Liver (tissue), 10 donors: ENCODE measurements at places on chromosomes 1 and 21.

- no peak for DNase-seq
Measured at GRCh38 chr1:20538760-20539551, 13.4 kb upstream of the FAM43B start.

DNA sequence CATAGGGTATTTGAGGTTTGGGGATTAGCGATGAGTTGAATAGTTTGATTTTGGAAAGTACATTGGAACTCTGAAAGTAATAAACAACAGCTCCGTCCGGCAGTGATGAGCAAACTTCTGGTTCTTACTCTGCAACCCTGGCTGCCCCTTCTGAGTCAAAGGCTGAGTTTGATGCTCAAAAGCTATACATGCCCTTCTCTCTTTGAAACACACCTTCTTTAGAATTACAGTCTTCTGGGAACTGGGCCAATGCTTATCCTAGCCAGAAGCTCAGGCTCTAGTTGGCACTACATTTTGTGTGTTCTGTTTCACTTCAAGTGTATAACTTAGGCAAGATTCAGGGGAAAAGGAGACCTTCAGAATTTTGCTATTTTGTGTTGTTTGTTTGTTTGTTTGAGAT is 9.3 kb downstream of the AHCYL1 start:
- no peak for DNase-seq

DNA sequence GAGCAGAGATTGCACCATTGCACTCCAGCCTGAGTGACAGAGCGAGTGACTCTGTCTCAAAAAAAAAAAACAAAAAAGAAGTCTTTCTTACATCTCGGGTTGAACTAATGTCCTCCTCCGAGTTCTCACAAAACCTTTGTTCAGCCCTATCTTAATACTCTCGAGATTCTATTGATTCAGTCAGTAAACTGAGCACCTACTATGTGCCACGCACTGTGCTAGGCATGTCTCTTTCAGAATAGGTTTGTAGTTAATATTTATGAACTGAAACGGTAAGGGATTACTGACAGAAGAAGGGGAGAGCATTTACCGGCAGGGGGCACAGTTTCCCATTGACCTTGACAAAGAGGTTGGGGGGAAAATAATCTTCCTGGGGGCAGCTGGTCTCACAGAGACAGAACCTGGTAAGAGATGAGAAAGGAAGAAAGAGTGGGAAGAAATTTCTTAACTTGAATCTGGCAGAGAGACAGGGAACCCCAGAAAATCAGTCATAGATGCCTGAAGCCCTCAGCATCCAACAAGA is 3.4 kb downstream of the PIAS3 start:
- no peak for DNase-seq

- no peak for DNase-seq
Measured at GRCh38 chr21:37435120-37435519, 68.5 kb downstream of the DYRK1A start.

DNA sequence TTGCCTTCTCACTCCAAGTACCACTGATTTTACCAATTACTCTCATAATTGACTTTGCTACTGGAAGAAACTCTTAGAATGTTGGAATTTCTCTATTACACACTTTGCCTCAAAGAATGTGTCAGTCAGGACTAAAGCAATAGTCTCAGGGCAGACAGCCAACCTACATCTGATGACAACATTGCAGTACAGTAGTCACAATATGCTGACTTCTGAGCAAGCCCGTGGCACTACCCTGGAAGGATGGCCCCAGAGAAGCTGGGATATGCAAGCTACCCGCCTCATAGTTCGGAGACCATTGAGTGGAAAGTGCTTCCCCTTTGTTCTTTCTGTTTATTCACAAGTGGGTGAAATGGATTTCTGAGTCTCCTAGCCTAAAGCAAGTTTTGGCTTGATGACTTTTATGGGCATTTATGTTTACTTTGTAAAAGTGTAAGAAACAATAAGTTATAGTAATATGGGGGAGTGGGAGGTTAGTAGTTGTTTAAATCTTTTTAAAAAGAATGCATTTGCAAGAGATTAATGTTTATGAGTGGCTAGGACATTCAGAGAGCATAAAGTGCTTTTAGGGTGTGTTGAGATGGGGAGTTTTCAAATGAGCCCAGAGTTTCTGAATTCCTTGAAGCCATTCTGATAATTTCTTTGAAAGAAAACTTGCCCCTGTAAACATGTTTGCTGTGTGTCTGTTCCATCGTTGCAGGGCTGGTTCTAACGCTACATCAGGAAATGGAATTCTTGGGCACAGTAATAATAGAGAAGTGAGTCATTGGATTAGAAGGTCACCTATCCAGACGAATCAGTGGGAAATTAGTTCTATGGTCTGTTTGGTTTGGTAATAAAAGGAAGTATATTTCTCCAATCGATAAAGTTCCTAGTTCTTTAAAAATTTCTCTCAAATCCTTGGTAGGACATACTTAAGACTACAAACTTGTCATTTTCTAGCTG is 63.8 kb downstream of the LMO4 start:
- DNase-seq, result no peak

- DNase-seq, result peak; percentile 54
Measured at GRCh38 chr1:233613252-233614172, at the start of gene KCNK1. Gene KCNK1 (plus strand): TSS chr1:233614106. CDS start chr1:233614172, 66 bp downstream.

DNA sequence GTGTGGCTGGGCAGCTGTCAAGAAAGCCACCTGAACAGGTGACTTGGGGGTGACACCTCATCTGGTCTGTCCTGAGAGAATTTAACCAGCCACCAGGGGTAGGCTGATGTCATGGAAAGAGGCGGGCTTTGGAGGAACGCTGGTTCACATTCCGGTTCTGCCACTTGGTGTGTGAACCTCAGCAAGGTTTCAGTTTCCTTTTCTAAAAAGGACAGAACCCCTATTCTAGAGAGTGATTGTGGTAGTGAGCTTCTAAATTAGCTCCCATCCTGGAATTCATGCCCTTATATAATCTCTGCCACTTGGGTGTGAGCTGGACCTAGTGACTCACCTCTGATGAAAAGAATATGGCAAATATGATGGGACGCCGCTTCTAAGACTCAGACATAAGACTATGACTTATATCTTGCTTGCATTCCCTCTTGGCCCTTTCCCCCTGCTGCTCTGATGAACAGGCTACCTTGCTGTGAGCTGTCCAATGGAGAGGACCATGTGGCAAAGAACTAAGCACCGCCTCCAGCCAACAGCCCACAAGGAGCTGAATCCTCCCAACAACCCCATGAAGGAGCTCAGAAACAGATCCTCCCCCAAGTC is 332.1 kb downstream of the RRAGC start:
- no peak for DNase-seq

- DNase-seq, result no peak
Measured at GRCh38 chr1:172582889-172583288, 49.9 kb downstream of the SUCO start.
